ENCODE measurements at places on chromosomes 11 and 22.

- no peak for DNase-seq
Observed at GRCh38 chr11:34033399-34033798, 18.1 kb upstream of the CAPRIN1 start.

- no peak for DNase-seq
Observed at GRCh38 chr11:134756811-134757540, 344.9 kb upstream of the B3GAT1 start.

DNA sequence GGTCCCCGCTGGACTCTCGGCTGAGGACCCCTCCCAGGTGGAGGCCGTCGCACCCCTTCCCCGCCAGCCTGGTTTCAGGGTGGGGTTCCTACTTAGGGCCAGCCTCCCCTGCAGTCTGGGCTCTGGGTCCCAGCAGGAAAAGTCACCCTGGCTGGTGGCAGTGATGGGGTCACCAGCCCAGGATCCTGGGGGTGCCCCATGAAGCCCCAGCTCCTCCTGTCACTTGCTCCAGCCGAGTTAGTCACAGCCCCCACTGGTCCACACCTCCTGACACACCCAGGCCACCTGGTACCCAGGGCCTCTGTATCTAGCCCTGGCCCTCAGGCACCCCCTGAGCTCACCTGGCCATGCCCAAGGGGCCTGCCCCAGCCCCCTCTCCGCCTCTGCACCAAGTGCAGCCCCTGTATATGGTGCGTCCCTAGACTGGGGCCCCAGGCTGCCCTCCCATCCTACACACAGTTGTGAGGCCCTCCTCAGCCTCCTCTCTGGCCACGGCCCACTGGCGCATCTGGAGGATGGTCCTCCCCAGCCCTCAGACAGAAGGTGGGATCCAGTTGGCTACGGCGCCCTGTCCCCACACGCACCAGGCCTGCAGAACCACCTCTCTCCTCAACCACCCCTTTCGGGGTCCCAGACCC is 6.7 kb downstream of the PLXNB2 start:
- no peak for DNase-seq

DNA sequence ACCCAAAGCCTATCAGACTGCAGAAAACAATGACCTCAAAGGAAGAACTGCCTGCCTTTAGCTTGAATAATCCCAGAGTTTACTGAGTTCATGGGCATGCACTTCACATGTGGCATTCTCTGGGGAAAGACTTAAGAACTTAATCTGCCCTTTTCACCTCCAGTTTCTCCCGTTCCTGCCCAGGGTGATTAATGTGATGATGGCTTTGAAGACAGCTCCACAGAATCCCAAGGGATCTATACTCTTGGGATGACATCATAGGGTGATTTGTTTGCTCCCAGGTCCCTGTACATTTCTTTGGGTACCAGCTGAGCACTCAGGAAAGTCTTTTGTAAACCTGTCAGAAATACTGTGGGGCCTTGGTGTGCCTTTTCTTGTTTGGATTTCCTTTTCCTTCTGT is 14.0 kb downstream of the FJX1 start:
- no peak for DNase-seq

GRCh38 chr11:72421351-72421750 is 13.0 kb downstream of the CLPB start:
- DNase-seq = no peak

DNA sequence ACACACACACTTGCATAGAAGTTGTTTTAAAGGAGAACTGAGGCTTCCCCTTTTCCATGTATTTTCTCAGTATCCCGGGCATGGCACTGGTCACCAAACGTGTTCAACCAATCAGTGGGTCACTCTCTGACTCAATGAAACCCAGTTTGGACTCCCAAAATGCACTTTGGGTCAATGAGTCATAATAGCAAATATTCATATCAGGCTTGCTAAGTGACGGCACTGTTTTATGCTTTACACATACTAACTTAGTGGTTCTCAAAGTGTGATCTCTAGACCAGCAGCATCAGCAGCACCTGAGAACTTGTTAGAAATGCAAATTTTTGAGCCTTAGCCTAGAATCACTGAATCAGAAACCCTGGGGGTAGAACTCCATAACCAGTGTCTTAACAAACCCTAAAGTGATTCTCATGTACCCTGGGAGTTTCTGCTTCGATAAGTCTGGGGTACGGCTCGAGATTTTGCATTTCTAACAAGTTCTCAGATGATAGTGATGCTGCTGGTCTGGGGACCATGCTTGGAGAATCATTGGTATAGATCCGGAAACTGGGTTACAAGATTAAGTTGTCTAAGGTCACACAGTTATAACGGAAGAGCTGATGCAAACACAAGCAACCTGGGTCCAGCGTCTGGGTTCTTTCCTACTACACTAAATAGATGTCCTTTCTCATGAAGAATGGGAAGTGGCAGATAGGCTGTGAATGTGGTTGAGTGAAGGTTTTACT is 35.6 kb downstream of the ETS1 start:
- DNase-seq = no peak

DNA sequence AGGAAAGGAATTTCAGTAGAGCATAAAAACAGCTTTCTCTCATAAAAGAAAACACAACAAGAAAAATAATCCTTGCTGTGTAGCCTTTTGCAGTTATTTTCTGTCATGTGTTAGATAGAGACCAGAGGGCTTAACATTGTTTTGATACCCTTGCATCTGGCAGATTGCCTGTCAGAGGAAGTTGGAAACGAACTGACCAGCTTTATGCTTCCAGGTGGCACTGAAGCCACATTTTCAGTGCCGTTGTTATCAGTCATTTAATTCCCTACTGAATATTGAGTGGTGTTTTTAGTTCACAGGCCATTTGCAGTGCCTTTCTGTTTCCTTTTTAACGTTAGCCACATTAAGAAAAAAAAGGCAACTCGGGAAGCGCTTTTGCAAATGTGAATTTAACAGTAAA is 21.5 kb upstream of the RAG2 start:
- DNase-seq = no peak

- DNase-seq = no peak
Observed at GRCh38 chr11:64608046-64608445, 17.0 kb downstream of the SLC22A12 start.

DNA sequence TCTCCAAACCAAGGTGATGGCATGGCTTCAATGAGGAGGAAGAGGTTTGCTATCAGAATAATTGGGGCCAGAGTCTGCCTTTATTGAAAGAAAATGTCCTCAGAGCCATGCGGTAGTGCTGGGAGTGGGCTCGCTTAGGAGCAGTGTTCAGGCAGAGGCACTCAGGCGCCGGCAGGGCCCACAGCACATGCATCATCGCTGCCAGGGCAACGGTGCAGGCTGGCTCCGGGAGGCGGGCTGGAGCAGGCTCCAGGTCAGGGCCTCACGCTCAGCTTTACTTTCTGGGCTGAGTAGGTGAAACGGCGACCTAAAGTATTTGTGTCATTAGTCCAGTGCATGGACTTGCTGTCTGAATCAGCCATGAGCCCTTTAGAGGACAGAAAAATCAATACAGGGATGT is 169.9 kb upstream of the CCDC90B start:
- no peak for DNase-seq

DNA sequence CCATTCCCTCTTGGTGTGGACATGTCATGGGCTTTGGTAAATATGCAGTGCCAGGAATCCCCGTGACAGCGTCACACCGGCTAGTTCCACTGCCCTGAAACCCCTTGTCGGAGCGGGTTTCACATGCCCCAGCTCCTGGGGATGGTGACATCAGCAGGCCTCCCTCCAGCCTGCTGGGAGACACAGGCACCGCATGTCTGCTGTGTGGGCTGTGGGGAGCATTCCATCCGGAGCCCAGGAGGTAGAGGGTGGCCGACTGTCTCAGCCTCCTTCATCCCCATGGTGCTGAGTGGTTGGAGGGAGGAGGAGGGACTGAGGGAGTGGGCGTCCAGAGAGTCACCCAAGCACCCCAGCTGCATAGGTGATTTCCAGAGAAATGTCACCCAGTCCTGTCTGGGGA is 1161.1 kb downstream of the BRD1 start:
- no peak for DNase-seq

- DNase-seq = no peak
Observed at GRCh38 chr11:61946894-61947293, 3.3 kb upstream of the BEST1 start.

GRCh38 chr11:25615069-25615468 is 716.9 kb upstream of the ANO3 start:
- no peak for DNase-seq

GRCh38 chr22:45529971-45530575 is 27.4 kb downstream of the FBLN1 start:
- DNase-seq = no peak

DNA sequence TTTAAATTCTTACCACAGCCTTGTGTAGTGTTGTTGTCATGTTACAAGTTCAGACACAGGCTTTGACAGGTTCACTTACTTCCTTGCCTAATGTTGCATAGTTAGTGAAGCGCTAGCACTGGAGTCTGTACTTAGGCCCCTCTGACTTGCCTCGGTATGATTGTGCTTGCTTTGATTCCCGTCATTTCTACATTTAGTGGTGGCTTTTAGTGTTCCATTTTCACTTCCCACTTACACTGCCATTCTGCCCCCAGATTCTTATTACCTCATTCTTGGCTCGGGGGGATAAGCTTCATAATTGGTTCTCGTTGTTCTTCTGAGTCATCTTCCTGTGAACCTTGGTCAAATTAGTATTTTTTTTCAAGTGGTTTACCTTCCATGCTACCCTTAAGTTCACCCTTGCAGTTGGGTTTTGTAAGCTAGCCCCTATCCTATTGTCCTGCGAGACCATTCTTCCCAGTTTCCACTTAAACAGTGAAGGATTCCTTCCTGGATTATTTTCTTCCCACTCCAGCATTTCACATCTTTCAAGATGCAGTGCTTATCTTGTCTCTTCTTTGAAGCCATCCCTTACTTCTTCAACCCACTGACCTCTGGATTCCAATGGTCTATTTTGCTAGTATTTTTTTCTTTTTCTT is 68.7 kb downstream of the DDX10 start:
- DNase-seq = peak; percentile 15

DNA sequence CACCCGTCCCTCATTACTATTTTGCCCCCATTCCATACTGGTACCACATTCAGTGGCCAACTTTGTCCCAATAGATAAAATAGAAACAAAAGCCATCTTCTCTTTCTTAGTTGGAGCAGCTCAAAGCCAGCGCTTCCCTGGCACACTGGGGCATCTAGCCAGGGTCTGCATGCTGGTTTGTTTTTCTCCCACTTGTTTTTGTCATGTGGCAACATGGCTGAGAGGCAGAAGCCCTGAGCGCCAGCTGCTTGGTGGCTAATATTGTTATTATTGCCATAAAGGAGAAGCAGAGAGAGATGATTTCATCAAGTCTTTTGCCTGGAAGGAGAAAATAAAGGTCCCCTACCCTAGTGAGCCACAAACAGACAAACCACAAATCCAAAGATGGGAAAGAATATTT is 48.4 kb upstream of the CRTAM start:
- no peak for DNase-seq

DNA sequence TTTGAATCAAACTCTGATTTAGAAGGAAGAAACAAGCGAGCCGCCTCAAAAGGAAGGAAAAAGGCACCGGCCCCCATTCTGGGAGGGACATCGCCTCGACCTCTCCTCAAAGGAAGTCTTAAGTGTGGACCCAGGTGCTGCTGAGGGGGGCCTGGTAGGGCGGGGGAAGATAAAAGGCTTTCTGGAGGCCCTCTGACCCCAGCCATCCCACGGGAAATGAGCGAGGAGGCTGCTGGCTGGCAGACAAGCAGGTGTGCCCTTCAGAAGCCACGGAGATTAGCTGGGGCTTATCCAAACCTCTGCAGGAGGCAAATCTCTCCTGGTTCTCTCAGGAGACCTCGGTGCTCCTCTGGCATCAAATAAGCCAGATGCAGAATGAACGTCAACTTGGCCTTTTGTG is 171.4 kb upstream of the BLID start:
- no peak for DNase-seq

DNA sequence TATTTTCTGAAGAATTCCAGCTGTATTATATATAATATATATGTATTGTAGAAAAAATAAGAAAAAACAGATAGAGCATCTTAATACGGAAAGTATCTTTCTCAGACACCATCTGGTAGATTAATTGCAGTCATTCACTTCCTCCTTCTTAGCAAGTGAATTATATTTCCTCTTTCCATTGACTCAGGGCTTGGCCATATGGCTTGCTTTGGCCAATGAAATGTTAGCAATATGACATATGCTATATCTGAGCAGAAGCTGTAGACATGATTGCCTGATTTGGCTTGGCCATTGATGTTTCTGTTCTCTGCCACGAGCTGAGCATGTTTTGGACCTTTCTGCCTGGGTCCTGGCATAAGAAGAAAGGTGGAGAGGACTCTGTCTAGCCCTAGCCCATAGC is 34.4 kb upstream of the ZBED5 start:
- no peak for DNase-seq

DNA sequence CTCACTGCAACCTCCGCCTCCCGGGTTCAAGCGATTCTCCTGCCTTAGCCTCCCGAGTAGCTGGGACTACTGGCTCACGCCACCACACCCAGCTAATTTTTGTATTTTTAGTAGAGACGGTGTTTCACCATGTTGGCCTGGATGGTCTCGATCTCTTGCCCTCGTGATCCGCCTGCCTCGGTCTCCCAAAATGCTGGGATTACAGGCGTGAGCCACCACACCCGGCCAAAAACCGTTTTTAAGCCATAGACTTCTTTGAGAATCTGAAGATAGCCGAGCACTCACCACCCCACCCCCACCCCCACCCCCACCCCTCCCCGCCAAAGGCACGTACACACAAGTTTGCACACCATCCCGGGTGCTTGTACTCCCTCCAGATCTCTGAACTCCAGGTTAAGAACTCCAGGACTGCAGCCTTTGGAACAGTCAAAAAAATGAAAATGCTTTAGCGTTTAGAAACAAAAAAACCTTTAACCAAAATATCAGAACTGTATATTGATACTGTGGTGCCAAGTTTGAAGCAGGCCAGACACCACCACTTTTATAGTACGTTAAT is 1.5 kb downstream of the CRKL start:
- no peak for DNase-seq

DNA sequence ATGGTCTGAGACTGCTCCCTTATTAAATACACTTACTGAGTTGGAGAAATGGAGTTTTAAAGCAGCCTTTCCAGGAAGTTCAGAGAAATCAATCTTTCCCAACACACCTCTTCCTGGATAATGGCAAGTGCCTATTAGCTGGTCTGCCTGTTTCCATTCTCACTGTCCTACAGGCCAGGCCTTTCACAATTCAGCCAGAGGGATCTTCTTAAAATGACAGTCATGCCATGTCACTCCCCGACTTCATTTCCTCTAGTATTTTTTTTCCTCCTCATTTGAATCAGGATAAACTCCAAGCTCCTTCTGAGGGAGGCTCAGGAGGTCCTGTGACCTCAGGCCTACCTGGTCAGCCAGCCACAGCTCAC is 62.6 kb downstream of the FDX1 start:
- DNase-seq = no peak
